ENCODE measurements at places on chromosomes 4 and X.
A peak's percentile ranks its signal among the peaks of the same experiment; 100 is the strongest.

GRCh38 chrX:139388254-139388653, 142.3 kb upstream of the F9 start:
- no peak for DNase-seq

DNA sequence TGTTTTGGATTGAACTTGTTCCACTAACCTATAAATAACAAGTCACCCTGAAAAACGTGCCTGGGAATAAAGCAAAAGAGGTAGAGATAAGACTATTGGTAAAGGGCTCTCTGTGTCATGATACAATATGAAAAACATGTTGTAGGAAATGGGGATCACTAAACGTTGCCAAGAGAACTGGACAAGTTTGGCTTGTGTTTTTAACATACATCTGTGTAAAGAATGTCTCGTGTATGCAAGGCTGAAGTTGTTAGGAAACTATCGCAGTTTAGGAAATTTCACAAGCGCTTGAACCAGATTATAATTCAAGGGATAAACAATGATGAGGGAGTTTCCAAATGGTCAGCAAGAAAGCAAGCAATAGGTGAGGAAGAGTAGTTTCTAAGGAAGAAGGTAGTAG, 655.8 kb downstream of the PCDH7 start:
- DNase-seq: no peak

GRCh38 chr4:63921561-63921960, 487.7 kb downstream of the TECRL start:
- DNase-seq: no peak

DNA sequence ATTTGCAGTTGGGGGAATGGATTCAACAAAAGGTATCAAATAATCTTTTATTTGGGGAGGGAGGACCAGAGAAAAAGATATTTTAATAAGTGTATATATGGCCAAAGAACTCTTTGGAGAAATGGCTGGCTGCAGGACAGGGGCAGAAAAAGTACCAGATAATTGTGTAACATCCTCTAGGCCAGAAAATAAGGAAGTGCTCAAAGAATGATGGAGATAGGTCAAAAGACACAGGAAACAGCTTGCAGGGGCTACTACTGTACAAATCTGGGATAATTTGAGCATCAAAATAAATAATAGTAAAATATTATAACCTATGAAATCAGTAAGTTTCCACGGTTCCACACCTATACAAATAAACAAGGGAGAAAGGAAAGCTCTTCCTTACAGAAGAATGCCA, 34.8 kb downstream of the KLHL5 start:
- DNase-seq: peak; percentile 49

DNA sequence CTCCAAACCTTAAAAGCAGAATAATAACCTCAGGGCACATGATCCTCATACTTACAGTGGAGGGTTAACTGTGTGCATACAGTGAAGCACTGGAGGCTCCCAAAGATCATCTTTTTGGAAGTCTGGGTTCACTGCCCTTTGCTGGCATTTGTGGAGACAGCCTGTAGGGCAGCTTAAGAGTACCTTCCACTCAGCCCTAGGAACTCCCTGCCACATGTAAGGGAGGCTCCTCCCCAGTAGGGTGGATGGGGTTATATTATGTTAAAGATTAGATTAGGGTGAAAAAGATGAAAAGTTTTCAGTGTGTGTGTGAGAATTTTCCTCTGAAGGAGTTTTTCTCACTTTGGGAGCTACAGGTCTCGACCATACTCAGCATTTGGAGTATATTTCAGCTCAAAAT, 388.4 kb downstream of the RAB28 start:
- DNase-seq: no peak

DNA sequence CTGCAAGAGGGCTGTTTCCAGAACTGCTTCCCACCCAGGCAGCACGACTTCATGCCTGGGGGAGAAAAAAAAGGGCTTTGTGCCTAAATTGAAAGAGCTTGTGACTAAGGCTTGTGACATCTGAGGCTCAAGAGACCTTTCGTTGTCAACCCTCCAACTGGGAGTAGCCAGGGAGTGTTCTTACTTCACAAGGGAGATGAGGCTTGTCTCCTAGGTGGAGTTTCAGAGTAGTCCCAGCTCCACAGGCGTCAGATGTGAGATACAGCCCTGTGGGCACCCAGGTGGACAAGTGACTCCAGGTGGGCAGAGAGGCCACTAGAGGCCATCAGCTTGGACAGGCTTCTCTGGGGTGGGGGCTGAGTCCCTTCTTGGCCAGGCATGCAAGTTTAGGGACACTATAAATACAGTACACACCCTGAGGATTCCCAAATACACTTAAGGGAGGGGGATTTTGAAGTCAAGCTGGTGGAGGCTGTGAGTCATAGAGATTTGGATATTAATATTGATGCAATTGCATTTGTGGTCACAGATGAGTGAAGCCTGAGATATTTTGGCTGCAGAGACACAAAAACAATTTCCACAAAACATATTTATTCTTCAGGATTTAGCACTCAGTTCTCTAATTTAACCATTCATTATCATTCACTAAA, 40.1 kb upstream of the SETD7 start:
- no peak for DNase-seq

- no peak for DNase-seq
Measured at GRCh38 chr4:177964693-177965168, 522.5 kb upstream of the AGA start.

- DNase-seq: no peak
Measured at GRCh38 chr4:174157106-174157607, 126.3 kb downstream of the FBXO8 start.

DNA sequence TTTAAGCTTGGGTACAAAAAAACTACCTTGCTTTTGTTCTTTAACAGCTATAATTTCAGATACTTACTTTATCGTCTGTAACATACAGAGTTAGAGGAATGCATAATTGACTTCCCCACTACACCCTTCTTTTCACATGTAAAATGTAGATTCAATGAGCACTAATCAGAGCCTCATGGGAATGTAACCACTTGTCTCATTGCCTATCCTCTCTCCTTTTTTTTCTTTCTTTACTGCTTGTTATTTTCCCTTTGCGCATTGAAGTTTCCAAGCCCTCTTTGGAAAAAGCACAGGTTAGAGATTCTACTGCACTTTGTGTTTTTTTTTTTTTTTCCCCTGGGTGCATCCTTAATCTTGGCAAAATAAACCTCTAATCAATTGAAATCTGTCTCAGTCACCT, 965.1 kb upstream of the PABPC4L start:
- DNase-seq: no peak

GRCh38 chr4:63618883-63619718, 790.1 kb downstream of the TECRL start:
- DNase-seq: no peak

DNA sequence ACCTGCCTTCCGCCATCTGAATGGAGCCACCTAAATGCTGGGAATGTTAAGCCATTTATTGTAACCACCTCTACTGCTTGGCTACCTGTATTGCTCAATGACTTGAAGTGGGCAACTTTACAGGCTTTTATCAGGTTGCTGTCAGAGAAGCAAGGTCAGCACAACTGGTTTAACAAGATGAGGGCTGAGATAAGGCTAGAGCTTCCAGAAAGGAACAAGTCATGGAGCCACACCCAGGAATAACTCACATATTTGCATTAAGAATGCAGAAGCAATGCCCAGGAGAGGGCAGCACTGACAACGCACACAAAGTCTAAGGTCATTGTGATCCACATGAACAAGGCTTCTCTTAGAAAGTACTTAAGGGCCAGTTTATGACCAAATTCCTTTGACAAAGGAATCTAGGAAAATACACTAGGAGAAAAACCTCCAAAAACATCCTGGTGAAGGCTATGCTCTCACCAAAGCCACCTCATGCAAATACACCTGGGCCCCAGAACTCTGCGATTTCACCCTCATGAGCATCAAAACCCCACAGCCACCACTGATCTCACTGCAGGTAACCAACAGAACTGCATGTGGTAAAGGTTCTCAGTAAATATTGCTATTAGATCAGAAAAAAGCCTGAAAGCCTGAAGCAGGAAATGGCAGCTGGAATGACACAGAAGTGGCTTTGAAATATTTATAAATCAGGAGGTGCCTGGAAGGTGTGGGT, 15.0 kb upstream of the STS start:
- peak; percentile 64 for DNase-seq

DNA sequence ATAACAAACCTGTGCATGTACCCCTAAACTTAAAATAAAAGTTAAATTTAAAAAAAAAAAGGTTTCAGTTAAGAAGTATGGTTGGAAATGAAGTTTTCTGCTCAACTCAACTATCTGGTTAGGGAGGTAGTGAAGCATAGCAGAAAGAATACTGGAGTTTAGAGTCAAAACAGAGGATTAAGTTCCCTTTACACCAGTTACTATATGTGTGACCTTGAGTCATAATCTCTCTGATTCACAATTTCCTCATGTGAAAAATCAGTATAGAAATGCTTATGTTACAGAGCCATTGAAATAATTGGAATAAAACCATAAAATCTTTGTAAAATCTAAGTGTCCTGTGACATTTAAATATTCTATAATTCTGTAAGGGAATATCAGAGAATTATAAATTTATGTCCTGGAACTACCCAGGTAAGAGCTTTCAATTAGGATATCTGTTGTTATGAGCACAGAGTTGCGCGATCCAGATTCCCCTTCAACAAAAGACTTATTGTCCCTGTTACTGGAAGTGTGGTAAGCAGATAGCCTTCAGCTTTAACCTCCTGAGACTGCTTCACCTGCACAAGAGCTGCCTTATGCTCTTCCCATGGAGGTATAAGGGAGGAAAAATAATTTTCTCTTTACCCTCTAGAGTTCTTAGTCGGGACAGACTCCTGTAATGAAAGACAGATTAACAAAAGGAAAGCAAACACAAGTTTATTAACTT, 203.8 kb upstream of the NRK start:
- no peak for DNase-seq

All from KBM-7 (cell line).